ENCODE measurements at places on chromosomes 12 and 14.

DNA sequence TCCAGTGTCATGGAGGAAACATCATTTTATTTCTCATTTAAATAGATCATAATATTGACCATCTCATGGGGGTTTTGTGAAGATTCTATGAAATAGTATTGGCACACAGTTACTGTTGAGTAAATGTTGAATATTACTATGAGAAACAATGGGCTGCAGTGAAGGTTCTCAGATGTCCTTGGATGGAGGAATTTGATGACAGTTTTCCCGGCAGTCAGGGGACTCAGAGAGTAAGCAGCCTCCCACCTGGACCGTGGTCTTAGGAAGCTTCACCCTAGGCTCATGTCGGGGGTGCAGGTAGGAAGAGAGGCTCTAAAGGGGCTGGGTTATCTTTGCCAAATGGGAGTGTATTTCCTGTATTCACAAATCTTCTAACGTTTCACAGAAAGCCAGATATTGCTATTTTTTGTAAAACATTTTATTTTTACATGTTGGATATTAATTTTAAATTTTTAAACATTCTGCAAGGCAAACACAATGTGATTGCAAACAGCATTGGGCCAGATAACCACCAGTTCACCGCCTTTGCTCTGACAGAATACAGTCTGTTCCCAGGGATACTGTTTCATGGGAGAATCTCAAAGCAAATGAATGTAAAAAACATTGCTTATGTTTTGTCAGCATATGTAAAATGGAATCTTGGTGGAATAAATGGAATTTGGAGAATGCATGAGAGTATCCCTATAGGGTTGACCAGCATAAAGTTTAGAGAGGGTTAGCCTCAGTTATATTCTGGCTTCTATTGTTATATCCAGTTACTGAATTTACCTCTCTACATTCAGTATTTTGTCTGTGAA lies 380.8 kb upstream of the TMEM132C start:
- no peak for DNase-seq
- no peaks in the 10 kb centered on the region for H3K27me3 ChIP-seq
- H3K36me3 ChIP-seq: no peaks in the 10 kb centered on the region
- H3K4me1 ChIP-seq: peaks cover 4% of the 10 kb centered on the region

DNA sequence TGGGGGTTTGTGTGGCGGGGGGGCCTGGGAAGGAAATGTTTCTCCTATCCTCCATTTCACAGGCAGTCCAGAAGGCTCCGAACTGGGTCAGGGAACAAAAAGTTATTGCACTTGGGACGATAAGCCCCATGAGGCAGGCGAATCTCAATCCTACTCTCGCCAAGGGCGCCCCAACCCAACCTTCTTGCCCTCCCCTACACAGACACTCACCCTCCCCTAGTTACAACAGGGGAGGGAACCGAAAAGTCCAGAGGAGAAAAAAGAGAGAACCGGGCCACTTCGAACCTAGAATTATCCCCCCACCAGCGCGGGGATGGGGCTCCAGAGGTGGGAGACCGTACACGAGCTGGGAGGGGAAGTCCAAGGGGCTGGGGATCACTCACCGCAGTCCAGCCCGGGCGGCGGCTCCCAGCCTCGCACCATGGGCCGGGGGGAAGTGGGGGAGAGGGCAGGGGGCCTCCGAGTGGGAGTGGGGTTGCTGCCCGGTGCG lies 357 bp downstream of the HOMEZ start:
- H3K27me3 ChIP-seq: no peaks in the 10 kb centered on the region
- H3K27ac ChIP-seq: peak overlapping the region; percentile 98
- H3K36me3 ChIP-seq: no peaks in the 10 kb centered on the region
- H3K4me1 ChIP-seq: peaks cover 20% of the 10 kb centered on the region
- H3K4me3 ChIP-seq: peak overlapping the region; percentile 91

GRCh38 chr14:67411820-67412421 lies at the start of gene PLEK2:
Gene PLEK2, minus strand, starts transcription at chr14:67412165. Its CDS starts 106 bp downstream, at chr14:67412059.
- H3K27ac ChIP-seq: no peak within 1 kb of the TSS
- H3K4me1 ChIP-seq: peaks cover 11% of the 10 kb centered on the region
- peak within 1 kb of the TSS; percentile 42 for H3K4me3 ChIP-seq

DNA sequence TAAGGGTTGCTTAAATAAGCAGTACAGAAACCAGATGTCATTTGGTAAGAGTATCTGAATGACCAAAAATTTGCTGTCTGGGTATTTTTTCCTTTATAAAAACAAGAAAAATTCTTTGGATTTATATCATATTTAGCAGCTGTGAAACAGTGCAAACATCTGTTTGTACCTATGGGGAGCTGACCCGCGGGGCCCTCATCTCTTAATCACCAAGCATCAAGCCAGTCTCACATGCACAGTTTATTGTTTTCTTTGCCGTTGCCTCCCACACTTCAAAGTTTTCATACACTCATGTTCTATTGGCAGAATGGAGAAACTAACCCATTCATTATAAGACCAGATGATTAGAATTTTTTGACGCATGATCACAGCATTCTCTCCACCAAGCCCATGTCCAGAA lies 142.2 kb downstream of the BMP4 start:
- H3K27ac ChIP-seq: no peak overlapping the region
- H3K4me3 ChIP-seq: no peak overlapping the region
- H3K4me1 ChIP-seq: no peaks in the 10 kb centered on the region

GRCh38 chr12:68393417-68393816 lies 61.3 kb upstream of the MDM1 start:
- H3K36me3 ChIP-seq: no peaks in the 10 kb centered on the region
- H3K27me3 ChIP-seq: no peaks in the 10 kb centered on the region
- no peaks in the 10 kb centered on the region for H3K4me1 ChIP-seq
- DNase-seq: no peak
- H3K4me3 ChIP-seq: no peak overlapping the region
- H3K27ac ChIP-seq: no peak overlapping the region

- H3K4me1 ChIP-seq: no peaks in the 10 kb centered on the region
- H3K27me3 ChIP-seq: no peaks in the 10 kb centered on the region
- no peak for DNase-seq
Observed at GRCh38 chr14:70442750-70443149, 9.2 kb upstream of the ADAM21 start.

DNA sequence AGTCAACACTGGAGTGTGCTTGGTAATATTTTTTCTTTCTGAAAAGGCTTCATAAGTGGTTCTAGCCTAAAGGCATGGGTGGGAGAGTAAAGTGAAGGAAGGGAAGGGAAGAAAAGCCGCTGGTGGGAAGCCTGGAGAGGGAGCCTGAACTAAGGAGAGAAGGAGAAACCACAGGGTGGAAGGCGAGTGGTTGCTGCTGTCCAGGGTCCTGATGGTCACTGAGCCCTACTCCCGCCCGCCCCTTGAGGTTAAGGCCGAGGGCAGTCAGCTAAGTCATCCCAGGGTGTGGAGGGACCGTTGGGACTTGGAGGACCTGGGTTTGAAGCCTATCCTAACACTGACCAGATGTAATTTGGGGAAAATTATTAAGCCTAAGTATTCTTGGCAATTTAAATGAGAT lies 189.1 kb downstream of the PIWIL1 start:
- no peak for DNase-seq
- H3K4me3 ChIP-seq: no peak overlapping the region
- no peaks in the 10 kb centered on the region for H3K27me3 ChIP-seq

DNA sequence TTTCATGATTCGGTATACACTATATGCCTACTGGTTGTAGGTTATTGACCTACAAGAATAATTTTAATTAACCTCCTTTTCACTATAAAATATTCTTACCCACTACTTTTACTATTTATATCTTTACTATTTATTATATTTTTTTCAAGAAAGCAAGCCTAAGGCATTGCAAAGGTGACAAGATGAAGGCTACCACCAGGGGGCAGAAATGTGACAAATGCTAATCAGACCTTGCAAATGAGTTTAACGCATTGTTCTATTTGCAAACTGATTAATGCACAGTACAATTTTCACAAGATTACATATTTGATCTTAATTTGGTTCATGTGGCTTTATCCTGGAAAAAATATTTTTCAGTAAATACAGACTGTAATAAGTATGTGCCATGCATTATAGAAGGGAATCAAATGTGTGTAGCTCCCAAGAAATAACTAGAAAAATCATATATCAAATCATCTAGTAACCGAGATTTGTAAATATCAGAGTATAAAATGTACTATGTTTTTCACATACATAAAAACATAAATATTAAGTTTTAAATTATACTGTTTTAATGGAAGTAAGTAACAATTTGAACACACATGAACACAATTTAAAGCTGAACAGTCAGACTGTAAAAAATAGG lies 107.0 kb downstream of the ADAMTS20 start:
- no peaks in the 10 kb centered on the region for H3K36me3 ChIP-seq
- no peak overlapping the region for H3K27ac ChIP-seq
- no peak for DNase-seq
- H3K4me1 ChIP-seq: no peaks in the 10 kb centered on the region
- no peak overlapping the region for H3K4me3 ChIP-seq
- H3K27me3 ChIP-seq: no peaks in the 10 kb centered on the region

- peak overlapping the region; percentile 92 for H3K27ac ChIP-seq
- peaks cover 50% of the 10 kb centered on the region for H3K4me1 ChIP-seq
- no peaks in the 10 kb centered on the region for H3K27me3 ChIP-seq
Observed at GRCh38 chr12:12899530-12900380, 8.4 kb downstream of the GPRC5A start.

DNA sequence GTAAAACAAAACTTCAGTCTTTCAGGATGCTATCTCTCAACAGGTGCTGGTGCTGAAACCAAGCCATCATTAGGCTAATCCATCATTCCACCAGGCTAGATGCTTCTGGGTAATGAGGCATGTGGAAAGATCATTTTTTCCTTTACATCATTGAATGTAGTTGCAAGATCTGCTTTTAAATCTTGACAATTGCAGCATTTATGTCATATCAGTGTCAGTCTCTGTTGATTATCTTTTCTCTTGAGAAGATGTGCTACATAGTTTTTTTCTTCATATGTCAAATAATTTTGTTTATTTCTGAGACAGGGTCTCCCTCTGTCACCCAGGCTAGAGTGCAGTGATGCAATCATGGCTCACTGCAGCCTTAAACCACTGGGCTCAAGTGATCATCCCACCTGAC lies 16.2 kb upstream of the EXD2 start:
- no peaks in the 10 kb centered on the region for H3K36me3 ChIP-seq
- no peak for DNase-seq
- H3K4me3 ChIP-seq: no peak overlapping the region
- H3K4me1 ChIP-seq: no peaks in the 10 kb centered on the region

GRCh38 chr12:132665794-132666193 lies 21.3 kb downstream of the POLE start:
- H3K4me3 ChIP-seq: no peak overlapping the region
- no peaks in the 10 kb centered on the region for H3K4me1 ChIP-seq
- no peak for DNase-seq
- no peaks in the 10 kb centered on the region for H3K27me3 ChIP-seq
- peaks cover 75% of the 10 kb centered on the region for H3K36me3 ChIP-seq

GRCh38 chr12:7344833-7345606 lies 41.1 kb downstream of the ACSM4 start:
- H3K27ac ChIP-seq: no peak overlapping the region
- no peak for DNase-seq
- H3K4me3 ChIP-seq: no peak overlapping the region

DNA sequence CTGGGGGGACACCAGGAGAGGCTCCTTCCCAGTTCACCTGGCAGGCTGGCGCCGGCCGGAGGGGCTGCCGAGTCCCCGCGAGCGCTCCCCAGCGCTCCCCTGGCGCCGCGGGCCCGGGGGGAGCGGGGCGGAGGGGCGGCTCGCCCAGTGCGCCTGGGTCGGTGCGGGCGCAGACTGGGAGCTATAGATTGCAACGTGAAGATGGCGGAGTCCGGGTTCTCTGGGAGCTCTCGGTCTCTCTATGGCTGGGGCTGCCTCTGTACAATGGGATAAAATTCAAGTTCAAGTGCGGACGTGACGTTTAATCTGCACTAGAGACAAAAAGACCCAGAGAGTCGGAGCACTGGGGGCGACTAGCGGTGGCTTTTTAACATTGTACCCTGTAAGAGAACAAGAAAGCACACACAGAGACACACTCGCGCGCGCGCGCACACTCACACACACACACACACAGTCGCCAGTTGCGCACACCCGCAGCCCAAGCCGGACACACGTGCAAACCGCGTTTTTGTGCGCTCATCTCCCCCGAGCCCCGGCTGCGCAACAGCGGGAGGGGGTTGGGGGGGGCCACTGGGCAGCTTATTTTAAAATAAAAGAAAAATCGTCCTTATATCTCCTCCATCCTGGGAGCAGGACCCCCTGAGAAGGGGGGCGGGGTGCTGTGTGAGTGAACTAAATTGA lies at the start of gene BCL11B:
Gene BCL11B, minus strand, starts transcription at position 247 of the 681 bp plus-strand sequence. CDS start 979 bp downstream, outside the sequence.
- H3K27ac ChIP-seq: peak within 1 kb of the TSS; percentile 75
- peaks cover 9% of the 10 kb centered on the region for H3K27me3 ChIP-seq
- no peaks in the 10 kb centered on the region for H3K36me3 ChIP-seq
- peak within 1 kb of the TSS; percentile 45 for H3K4me3 ChIP-seq
- peaks cover 30% of the 10 kb centered on the region for H3K4me1 ChIP-seq
- DNase-seq: no peak

DNA sequence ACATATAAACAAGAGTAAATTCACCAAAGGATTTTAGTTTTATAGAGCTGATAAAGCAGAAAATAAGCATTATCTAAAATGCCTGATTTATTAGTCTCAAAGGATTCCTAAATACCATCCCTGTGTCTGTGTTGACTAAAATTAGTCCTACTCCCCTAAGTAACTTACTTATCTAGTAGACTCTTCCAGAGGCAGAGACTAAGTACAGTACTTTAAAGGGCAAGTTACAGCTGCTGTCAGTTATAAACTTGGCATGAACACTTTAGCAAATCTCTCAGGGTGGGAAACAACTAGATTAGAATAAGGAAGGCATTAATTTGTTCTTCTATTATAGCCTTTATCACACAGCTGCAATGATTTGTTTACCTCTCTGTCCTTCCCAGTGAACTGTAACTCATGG lies 46.0 kb downstream of the ATP2B1 start:
- H3K27me3 ChIP-seq: no peaks in the 10 kb centered on the region
- H3K27ac ChIP-seq: no peak overlapping the region
- DNase-seq: no peak
- peaks cover 28% of the 10 kb centered on the region for H3K4me1 ChIP-seq
- H3K36me3 ChIP-seq: no peaks in the 10 kb centered on the region

DNA sequence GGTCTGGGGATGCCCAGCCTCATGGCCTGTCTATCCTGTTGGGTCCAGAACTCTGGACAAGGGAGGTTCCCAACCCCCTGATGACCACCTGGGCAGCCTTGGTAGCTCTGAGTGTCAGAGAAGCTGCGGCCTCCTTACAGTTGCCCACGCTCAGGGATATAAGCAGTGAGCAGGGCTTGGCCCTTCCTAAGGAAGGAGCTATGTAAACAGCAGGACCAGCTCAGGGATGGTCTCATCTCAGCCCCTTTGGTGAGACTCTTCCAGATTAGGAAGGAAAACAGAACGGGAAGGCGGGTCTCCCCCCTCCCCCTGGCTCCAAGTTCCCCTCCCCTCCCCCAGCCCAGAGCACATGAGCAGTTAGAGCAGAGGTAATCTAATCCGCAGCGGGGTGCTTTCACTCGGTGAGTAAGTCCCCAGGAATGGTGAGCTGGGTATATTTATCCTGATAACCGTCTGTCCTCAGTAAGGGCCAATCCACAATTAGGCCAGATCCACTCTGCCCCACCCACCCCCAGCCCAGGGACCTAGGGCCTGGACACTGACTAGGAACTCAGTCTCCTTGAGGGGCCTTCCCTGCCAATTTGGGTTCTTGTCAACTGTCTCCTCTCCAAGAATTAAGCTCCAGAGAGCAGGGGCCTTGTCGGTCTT lies 29.5 kb upstream of the RPLP0 start:
- peak; percentile 95 for DNase-seq
- H3K4me3 ChIP-seq: peak overlapping the region; percentile 28
- peaks cover 92% of the 10 kb centered on the region for H3K4me1 ChIP-seq
- H3K27me3 ChIP-seq: no peaks in the 10 kb centered on the region
